Stimulated activated CD8-positive, alpha-beta memory T cell treated with anti-CD3 and anti-CD28 coated beads, Interleukin-4, amount 100 ng/mL, for 4 hours (primary cell): ENCODE measurements at places on chromosomes 2 and 18.

- no peak for DNase-seq
Observed at GRCh38 chr18:11279461-11279860, 130.1 kb upstream of the PIEZO2 start.

- no peak for DNase-seq
Observed at GRCh38 chr2:71962911-71963694, 184.6 kb downstream of the CYP26B1 start.

DNA sequence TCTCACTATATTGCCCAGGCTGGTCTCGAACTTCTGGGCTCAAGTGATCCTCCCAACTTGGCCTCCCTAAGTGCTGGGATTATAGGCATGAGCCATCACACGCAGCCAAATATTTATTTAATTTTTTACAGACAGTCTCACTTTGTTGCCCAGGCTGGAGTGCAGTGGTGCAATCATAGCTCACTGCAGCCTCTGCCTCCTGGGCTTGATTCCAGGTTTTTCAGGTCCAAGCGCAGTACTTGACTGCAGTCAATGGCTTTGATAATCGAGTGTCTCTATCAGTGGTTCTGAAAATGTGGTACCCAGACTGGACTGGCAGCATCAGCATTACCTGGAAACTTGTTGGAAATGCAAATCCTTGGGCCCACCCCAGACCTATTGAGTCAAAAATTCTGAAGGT is 63.1 kb downstream of the PLB1 start:
- no peak for DNase-seq

DNA sequence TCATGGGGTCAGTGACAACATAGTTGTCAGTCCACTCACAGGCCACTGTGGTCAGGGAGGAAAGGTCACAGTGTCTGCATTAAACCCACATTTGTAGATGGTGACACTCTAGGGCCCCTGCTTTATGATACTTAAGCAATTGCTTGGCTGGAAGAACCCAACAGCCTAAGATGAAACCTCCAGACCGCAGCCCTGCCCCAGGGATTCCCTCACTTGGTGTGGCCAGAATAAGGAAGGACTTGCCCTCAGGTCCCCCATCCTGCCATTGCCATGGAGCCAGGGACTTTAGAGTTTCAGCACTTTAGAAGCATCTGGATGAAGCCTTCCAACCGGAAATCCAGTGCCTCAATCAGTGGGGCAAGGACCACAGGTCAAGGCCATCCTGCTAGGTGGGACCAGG is 63.9 kb upstream of the LAPTM4A start:
- DNase-seq, result no peak

DNA sequence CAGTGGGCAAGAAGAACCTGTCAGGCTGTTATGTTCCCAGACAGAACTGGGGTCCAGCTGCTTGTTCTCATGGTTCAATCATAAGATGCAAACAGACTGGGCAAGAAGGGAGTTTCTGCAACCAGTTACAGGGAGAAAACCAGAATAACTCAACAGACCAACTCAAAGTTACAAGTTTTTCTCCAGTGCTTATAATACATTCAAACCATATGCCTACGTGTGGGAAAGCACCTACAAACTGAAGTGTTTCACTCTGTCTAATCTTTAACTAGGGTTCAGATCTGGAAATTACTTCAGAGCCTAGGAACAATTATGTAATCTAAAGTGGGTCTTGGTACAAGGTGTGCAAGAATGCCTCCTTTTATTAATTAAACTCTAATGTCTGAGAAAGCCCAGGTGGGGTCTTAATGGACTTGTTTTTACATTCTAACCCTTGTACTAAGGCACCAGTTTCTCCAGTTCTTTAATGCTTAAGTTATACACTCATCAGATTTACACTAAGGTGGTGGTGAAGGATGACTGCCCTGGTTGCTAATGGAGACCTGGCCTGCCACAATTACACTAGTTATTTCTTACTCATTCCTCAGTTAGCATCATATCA is 951.9 kb downstream of the TSN start:
- no peak for DNase-seq

DNA sequence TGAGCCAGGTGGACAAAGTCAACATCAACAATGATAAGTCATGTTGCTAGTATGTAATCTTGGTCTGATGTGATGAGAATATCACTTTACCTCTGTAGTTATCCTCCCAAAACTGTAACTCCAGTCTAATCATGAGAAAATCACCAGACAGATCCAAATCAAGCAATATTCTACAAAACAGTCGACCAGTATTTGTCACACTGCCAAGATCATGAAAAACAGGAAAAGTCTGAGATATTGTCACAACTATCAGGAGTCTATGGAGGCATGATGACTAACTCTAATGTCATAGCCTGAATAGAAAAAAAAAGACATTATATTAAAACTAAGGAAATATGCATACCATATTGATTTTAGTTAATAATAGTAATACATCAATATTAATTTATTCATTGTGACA is 1883.3 kb upstream of the CELF4 start:
- no peak for DNase-seq

DNA sequence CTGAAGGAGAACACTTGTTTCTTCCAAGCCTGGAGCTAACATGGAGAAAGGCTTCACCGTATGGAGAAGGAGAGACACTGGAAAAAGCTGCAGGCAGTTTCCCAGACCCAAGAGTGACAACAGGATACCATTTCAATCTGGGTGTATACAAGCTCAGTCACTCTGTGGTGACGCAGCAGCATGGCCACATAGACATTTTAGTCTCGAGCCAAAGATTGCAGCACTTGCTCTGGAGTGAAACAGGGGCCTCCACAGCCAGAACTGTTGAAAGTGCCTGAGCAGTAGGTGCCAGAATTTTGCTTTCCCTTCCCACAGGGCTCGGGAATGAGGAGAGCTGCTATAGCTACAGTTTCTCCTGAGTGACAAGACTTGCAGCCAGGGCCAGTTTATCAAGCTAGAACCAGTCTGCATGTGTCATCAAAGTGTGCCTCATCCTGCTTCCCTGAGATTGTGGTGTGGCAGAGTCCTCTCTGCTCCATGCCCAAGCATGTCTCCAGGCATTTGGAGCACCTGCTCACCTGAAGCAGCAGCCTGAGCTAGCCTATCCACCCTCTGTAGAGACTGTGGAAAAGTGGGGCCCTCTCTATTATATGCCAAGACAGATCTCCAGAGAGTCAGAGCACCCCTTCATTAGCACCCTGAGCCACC is 234.6 kb upstream of the CDH19 start:
- DNase-seq, result no peak

DNA sequence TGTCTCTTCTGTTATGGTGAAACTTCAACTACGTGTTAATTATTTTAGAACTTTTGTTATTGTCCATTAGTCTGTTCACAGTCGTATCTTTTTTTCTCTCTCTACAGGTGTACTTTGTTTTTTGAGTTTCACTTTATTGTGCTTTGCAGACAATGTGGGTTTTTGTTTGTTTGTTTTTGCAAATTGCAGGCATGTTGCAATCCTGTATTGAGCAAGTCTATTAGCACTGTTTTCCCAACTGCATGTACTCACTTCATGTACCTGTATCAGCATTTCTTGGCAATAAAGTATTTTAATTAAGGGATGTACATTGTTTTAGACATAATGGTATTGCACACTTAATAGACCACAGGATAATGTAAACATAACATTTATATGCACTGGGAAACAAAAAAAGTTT is 99.1 kb upstream of the FAM110C start:
- DNase-seq, result no peak

DNA sequence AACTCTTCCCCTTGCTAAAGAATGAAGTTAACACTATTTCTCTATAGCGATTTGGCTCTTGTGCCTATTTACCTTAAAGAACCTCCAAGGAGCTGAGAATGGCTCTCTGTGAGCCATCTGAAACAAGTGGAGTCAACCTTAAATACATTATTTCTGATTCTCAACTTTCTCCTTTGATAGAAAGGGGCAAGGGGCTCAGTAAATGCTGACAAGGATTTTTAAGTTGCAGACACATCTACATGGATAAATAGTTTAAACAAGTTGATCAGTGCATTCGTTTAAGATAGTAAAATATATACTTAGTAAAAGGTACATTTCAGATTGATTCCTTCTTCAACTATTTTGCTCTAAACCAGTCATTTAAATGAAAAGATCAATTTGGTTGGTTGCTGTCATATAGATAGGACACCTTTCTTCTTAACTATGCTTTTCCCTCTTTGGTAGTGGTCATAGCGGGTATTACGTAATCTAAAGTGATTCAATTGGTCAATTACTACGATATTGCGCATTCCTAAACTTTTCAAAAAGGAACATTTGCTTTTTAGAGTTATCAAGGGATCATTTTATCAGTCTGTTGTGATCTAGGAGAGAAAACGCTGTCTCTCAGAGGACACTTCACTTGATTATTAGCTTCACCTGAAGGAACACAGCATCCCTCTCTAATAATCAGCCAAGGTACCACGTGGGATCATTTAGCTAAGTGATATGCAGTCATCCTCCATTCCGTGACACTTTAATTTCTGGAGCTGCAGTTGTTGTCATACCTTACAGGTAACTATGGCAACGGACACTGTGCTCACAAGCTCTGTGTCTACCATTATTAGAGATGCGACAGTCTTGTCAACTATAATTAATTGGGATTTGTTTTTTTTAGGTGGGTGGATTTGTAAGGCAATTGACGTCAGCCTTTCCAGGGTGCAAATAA is 50.9 kb upstream of the KCNE4 start:
- no peak for DNase-seq

GRCh38 chr2:165718610-165719210 is 75.3 kb downstream of the GALNT3 start:
- no peak for DNase-seq

DNA sequence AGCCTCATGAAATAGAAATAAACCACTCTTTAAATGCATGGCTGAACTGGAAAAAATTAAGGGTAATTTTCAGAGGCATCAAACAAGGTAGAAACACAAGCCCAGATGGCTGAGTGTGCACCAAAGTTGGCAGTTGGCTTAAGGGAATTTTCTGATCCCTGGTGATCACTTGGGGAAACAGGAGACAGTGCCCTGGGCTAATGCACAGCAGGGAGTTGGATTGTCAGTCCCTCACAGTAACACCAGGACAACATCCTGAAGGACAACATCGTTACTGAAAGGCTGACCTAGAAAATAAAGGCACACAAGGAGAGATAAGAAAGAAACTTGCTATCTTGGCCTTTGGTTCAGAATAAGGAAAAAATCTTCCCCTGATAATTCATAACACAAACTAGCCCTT is 417.0 kb downstream of the SLC4A3 start:
- DNase-seq, result no peak

- no peak for DNase-seq
Observed at GRCh38 chr2:207836521-207837133, 66.9 kb upstream of the FZD5 start.

GRCh38 chr2:134718817-134719814 is at the start of gene TMEM163:
TSS of gene TMEM163 (minus strand) at chr2:134719000.
- no peak for DNase-seq

DNA sequence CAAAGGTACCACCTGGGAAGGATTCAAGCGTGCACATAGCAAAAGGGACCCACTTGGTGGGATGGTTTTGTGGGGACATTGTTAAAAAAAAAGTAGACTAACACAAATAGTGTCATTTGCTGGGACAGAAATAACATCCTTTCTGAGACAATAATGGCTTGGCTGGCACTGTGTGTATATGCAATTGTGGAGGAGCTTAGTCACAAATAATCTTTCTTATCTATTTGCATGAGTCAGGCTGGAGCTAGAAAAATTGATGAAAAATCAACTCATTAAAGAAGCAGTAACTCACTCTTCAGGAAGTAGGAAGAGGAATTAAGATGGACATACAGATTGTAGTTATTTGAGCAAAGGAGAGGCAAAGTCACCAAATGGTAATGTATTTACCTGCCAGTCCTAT is 29.5 kb upstream of the ITGB6 start:
- DNase-seq, result no peak
